ENCODE measurements at places on chromosomes 11 and 22.
A peak's percentile ranks its signal among the peaks of the same experiment; 100 is the strongest.

GRCh38 chr11:112555491-112556364, 295.1 kb upstream of the PLET1 start:
- DNase-seq: no peak

DNA sequence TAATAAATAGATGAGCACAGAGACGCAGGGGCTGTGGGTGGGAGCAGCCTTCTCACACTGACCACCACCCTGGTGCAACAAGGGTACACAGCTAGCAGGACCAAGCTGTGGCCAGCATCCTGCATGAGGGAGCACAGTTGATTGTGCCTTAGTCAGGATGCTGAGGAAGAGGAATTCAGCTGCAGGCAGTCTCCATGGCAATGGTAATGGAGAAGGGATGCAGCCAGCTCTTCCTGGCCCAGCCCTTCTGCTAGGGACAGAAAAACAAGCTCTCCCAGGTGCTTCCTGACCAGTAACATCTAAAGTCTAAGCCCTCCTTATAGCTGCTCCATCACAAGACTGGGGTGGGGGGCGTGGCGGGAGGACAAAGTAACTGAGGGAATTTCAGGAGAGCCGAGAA, 363.5 kb downstream of the BUD13 start:
- DNase-seq: no peak

GRCh38 chr11:71532036-71532610, 5.1 kb downstream of the KRTAP5-7 start:
- no peak for DNase-seq

GRCh38 chr11:123166071-123166559, 28.9 kb downstream of the CLMP start:
- DNase-seq: no peak

DNA sequence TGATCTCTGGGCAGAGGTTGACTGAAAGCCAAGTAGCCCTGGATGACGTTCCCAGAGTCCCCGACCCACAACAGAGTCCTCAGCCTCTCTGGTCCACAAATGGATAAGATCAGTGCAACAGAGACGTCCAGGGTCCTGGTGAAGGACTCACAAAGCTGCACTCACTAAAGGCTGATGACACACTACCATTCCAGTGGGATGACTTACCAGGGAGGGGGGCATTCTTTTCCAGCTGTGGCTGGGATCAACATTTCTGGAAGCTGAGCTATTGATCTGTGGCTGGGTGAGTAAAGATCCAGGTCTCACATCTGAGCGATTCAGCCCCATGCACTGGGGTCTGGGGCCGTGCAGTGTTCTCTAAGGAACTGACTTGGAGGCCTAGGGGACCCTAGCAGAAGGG, 296.2 kb downstream of the NTM start:
- no peak for DNase-seq

DNA sequence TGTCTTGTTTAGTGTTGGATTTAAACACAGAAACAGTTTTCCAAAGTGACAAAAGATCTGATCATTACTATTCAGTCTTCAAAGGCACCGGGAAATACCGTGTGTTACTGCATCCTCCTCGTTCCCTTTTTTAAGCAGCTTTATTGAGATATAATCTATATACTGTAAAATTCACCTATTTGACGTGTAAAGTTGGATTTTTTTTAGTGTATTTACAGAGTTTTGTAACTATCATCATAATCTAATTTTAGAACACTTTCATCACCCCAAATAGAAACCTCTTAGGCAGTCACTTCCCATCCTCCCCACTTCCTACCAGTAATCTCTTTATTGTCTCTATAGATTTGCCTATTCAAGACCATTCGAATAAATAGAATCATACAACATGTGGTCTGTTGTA, 1.4 kb downstream of the ANO5 start:
- no peak for DNase-seq

DNA sequence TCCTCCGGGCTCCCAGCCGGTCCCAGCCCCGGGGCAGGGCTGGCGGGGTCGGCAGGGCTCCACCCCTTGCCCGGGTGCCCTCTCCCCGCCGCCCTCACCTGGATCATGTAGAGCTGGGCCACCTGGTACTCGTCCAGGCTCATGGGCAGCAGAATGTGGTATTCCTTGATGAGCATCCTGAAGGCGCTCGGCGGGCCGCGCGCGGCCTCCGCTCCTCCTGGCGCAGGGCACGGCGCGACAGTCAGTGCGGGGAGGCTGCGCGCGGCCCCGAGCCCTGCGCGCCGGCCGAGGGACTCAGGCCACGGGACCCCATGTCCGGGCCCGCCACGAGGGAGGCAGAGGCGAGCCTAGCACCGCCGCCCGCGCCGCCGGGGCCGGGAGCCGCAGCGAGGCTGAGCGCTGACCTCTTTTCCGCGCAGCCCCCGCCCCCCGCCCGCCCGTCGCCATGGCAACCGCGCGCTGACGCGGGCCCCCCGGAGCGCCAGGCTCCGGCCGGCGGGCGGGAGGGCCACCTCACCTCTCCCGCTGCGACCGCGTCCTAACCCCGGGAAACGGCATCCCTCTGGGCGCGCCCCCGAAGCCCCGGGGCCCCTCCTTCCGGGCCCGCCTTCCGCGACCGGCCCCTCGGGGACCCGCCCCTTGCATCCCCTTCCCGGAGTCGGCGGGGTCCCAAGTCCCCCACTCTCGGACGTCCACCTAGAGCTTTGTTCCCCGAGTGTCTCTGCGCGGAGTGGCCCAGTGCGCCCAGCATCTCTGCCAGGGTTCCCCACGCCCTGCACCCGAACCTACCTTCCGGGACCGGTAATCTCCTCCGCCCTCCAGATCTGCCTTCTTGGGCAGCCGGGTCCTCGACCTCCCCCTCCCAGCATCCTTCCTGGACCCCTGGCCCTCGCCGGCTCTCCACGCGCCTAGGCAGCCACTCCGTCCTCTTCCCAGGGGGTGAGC, 886 bp downstream of the PITPNM1 start:
- DNase-seq: no peak

DNA sequence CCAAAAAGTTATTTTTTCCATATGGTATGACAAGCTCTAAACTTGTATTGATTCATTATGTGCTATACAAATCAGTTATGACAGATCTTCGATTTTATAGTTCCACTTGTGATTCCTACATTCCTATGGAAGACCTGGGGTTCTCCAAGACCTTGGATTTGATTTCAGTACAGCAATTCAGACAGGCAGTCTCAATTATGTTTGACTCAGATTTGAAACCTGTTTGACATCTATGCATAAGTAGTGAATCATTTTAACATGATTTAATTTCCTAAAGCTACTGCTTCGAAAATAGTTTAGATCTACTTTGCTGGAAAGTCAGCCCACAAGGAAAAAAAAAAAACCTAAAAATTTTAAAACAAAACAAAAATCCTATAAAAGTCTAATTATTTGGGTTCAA, 820.4 kb downstream of the LUZP2 start:
- no peak for DNase-seq

DNA sequence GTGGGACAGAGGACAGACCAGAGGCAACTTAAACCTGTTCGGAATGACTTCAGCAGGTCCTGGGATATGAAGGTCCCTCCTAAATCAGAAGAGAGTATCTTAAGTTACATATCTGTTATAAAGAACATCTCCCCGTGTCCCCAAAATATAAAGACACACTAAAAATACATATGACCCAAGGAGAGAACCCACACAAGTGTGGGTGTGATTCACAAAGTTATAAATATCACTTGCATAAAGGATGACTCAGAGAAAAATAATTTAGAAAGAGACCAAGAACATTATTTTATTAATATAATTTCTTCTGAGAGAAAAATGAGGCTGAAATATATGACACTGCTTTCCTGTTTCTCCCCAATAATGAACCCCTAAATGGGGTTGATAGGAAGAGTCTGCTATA, 14.2 kb downstream of the OR5B21 start:
- no peak for DNase-seq

- DNase-seq: no peak
Measured at GRCh38 chr11:88104408-88104807, 70.8 kb downstream of the RAB38 start.

DNA sequence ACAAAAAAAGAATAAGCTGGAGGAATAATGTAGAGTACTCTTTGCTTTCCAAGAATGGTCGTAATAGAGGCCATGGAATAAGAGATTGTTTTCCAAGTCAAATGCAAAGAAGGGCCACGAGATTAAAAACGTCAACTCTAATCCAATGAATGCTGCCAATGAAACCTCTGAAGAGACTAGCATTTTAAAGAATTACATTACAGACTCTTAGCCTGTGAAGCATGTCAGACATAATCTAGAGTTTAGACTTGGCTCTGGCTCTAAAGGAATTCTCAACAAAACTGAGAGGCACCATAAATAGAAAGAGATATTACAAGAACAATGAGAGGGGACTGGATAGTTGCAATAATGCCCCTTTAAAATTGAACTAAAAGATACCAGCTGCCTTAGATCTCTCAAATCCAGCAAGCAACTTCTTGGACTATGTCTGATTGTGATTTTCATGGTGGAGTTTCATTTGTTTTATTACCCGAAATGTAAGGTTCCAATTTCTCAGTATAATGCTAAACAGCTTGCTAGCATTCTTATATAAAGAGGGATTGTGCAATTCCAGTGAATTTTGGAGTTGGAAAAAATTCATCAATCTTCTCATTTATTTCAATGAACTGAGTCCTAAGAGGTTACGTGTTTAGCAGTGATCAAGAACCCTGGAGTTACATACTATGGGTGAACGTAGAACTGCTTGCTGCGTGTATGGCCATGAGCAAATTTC, 5.6 kb downstream of the ETS1 start:
- DNase-seq: no peak

GRCh38 chr11:65646288-65646957, 8.5 kb downstream of the SIPA1 start:
- DNase-seq: no peak

- DNase-seq: no peak
Measured at GRCh38 chr11:96229354-96229977, 113.5 kb downstream of the MAML2 start.

DNA sequence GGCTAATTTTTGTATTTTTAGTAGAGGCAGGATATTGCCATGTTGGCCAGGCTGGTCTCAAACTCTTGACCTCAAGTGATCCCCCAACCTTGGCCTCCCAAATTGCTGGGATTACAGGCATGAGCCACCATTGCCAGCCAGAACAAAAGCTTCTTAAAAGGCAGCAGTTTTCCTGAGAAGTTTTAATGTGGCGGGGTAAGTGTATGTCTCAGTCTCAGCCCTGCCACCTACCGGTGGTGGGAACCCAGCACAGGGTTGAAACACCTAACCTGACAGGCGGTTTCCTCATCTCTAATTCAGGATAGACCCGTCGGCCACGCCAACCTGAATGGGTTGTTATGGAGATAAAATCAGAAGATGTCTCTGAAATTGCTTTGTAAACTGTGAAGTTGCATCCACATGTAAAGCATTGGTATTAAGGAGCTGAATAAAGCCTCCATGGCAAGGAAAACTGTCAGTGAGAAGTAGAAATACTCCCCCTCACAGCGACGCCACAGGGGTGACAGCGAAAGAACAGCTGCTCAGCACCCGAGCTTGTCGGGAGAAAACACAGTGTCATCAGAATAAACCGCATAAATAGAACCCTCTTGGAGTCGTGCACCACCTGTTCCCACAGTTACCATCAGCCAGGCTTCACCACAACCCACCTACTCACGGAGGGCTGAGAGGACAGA, 165.9 kb upstream of the NCAM1 start:
- DNase-seq: peak; percentile 67

GRCh38 chr11:113668255-113668654, 37.9 kb downstream of the TMPRSS5 start:
- DNase-seq: no peak

DNA sequence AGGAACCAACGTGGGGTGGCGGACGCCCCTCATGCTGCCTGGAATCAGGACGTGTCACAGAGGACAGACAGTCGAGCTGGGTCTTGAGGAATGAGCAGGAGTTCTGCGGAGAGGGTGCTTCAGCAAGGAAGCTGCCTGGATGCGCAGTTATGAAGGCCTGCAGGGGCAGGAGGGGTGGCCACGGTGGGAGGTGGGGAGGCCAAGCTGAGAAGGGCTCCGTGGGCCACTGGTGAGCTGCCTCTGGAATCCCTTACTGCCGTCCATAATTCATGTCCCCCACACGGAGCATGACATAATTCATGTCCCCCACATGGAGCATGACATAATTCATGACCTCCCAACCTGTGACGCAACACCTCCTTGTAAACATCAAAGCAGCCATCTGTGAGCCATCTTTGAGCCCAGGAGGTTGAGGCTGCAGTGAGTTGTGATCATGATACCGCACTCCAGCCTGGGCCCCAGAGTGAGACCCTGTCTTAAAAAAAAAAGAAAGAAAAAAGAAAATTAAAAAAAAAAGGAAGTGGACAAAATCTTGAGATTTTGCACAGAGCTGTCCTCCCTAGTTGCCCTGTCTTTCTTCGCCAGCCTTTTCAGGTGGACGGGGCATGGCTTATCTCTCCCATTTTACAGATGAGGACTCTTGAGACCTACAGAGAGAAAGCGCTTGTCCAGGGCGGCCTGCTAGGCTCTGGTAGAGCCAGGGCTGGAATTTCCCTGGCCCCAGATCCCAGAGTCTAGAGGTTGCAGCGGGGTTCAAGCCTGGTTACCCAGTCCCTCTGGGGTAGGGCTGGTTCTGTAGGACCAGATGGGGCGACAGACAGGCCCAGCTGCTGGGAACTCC, 24.3 kb upstream of the PICK1 start:
- no peak for DNase-seq

DNA sequence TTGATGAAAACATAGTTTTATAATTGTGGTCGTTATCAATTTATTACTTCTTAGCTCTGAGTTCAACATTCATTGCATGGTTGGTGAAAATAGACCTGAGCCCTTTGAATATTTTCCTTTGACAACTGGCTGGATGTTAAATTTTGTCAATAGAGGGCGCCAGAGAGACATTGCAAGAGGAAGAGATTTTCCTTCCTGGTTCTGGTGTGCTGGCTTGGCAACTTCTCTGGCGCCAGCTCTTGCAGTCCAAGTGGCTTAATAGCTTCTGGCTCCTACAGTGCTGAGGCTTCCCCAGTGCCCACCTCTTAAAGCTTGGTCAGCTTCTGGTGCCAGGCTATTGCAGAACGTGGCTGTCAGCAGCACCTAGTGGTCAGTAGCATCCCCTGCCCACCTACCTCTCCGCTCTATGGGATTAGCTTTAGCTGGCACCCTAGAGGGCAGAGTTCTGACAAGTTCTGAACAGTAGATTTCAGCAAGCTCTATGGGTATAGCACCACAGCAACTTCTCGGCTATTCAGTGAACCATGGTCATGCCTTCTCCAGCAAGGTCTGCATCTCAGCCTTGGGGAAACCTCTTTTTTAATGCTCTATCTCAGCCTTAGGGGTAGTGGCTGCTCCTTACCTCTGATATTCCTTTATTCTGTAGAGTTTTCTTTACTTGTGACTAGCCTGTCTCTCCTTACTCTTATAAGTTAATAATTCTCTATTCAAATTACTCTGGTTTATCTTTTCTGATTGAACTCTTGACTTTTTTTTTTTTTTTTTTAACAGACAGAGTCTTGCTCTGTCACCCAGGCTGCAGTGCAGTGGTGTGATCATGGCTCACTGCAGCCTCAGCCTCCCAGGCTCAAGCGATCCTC, 59.4 kb downstream of the ACER3 start:
- peak; percentile 90 for DNase-seq

DNA sequence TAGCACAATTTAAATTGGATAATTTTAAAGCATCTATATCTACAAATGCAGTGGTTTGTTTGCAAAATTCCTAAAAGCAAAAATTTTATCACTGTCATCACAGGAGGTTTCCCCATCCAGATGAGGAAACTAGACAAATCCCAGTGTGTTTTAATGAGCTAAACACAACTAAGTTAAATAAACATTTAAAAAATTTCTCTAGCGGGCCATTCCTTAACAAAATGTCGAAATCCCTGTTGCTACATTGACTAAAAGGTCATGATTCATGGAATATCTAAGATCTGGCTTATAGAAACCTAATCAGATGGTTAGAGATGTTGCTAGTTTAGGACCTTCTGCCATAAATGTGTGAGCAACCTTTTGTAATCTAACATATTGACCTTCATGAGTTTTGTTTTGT, 107.3 kb upstream of the BDNF start:
- no peak for DNase-seq

GRCh38 chr22:50304528-50305392, 2.7 kb downstream of the PLXNB2 start:
- DNase-seq: peak; percentile 88

Measured in NCI-H446 treated with DMSO at 0.1 percent for 48 hours (cell line).